Occipital lobe (tissue), 3 donors: ENCODE measurements at places on chromosomes 2 and 18.
A peak's percentile ranks its signal among the peaks of the same experiment; 100 is the strongest.

- no peak for DNase-seq
Measured at GRCh38 chr2:209340522-209340921, 83.3 kb upstream of the MAP2 start.

- DNase-seq: no peak
Measured at GRCh38 chr2:105865222-105865913, 120.7 kb downstream of the NCK2 start.

DNA sequence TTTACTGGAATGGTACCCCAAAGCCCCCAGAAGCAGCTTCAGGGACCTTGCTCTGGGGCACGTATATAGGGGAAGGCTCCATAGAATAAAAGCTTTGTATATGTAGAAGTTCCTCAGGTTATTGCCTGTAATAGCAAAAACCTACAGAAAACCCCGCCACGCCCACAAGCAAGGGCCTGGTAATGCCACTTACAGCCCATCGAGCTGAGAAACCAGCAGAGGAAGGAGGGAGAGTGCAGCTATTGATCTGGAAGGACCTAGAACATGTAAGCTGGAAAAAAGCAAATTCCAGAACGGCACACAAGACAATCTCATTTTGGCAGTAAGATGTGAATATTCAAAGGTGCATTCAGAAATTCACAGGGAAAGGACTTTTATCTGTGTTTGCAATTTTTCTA lies 15.8 kb downstream of the HS1BP3 start:
- DNase-seq: no peak

- DNase-seq: no peak
Measured at GRCh38 chr2:20585359-20585709, 65.6 kb downstream of the HS1BP3 start.

GRCh38 chr18:6934859-6935258 lies 182.7 kb downstream of the LAMA1 start:
- no peak for DNase-seq

DNA sequence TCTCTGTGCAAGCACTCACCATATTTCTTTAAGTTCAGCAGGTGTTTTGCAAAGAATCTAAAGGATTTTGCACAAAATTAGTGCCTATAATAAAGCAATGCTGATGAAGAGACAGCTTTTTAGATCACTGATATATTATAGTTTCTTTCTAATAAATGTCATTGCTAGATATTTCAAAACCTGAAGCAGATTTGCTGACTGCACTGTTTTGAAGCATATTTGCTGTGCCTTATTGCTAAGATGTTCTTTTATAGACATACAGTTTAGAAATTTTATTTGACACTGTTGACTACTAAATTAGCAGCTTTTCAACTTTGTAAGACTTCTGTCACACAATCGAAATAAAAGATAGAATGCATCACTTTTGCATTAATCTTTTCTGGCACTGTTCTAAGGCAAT lies 620.9 kb upstream of the CELF4 start:
- DNase-seq: no peak

DNA sequence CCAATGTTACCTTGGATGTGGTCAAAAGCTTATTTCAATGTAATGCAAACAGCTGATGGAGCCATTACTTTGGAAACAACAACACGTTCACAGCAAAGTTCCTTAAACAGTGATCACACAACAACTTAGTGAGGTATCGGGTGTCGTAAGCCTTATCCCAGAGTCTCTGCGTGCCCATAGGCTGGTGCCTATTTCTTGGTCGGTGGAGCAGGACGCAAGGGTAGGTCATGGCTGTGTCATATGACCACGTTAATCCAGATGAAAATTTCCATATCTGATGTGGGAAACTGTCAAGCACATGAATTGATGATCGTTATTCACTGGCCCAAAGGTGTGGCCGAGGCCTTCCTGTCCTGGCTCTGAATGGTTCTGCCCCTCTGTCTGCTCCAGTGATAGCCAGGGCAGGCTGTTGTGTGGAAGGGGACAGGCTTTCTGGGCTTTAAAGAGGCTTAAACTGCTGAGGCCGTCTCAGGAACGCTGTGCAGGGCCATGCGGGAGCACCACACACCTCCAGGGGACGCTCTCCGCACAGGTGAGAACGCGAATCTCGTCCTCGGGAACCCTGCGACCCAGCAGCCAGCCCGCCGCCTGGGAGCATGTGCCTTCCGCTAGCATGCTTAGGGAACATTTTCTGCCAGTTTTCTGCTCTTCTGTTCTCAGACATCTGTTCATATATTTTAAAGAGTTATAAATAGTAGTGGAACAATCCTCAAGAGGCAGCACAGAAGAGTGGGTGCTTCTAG lies 90.6 kb downstream of the KCTD1 start:
- DNase-seq: peak; percentile 65
